ENCODE measurements at places on chromosomes 3 and 15. TPM values are rescaled to one million over a fixed set of nuclear protein-coding genes. Genes with fewer than 3 reads are reported as not detected.
A peak's percentile ranks its signal among the peaks of the same experiment; 100 is the strongest.

DNA sequence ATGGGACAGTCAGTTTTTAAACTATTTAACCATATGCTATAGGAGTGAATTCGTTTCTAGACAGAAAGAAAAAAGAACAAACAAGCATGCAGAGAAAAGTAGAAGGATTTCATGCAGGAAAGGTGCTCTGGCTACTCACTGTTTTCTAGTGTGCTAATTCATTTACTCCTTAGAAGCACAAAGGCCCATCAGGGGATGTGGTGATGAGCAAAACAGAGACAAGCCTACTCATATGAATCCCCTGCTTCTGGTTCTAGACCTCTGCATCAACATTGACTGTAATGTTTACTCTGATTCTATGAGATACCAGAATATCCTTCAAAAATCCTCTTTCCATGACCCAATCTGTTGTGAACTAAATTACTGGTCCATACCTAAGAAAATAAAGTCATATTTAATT, 801.9 kb downstream of the PLOD2 start:
- DNase-seq: no peak

- no peak for DNase-seq
These were observed 262.1 kb upstream of the SATB1 start for GRCh38 chr3:18687286-18687685.

GRCh38 chr3:34305266-34305665, 506.8 kb downstream of the PDCD6IP start:
- DNase-seq: no peak

- no peak for DNase-seq
These were observed 471.1 kb downstream of the SHQ1 start for GRCh38 chr3:72376956-72377710.

GRCh38 chr3:53023072-53023823, 22.6 kb downstream of the SFMBT1 start:
- no peak for DNase-seq

DNA sequence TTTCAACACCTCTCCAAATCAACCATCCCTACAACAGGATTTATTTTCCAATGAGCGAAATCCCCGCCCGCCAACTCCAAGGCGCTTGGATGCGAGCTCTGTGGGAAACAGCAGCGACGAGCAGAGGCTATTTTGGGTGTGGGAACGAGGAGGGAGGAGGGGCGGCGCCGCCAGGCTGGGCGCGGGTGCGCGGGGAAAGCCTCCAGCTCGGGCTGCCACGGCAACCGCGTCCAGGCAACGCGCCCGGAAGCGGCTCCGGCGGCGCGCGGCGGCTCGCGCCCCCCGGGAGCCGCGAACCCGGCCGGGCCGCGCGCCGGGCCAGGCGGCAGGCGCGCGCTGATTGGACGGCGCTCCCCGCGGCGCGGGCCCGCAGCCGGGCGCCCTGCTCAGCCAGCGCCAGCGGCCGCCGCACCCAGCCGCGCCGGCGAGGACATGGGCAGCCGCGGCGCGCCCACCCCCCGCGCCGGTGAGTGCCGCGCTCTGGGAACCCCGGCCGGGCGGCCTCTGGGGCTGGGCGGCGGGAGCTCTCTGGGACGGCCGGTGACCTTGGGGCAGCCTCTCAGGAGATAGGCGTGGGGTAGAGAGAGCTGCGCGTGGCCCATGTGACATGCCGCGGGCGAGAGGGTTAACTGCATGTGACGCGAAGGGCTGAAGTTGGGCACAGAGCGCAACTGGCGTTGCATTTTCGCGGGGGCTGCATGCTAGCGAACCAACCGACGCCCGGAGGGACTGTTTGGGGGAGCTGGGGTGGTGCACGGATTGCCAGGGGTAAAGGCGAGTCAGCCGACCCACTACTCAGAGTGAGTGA, at the start of gene FAM81A:
Gene FAM81A, plus strand, starts transcription at position 370 of the 808 bp plus-strand sequence. CDS start 20,441 bp downstream, outside the sequence.
- DNase-seq: no peak

- no peak for DNase-seq
These were observed 25.6 kb downstream of the IQCH start for GRCh38 chr15:67280217-67280616.

- peak; percentile 25 for DNase-seq
These were observed 19.6 kb upstream of the MOBP start for GRCh38 chr3:39447637-39448483.

DNA sequence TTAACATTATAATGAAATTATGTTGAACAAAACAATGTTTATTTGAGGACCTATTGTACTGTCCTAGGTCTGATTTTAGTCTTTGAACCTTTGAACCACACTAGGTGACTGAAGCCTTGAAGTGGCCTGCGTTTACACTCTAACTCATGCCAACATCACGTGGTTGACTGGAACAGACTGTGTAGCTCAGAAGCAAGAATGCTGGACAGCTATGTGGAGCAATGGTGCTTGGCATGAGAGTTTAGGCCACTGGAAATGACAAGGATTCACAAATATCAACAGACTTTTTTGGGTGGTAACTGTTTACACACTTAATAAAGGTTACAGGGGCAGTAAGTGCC, 391.5 kb downstream of the RAP2B start:
- no peak for DNase-seq

DNA sequence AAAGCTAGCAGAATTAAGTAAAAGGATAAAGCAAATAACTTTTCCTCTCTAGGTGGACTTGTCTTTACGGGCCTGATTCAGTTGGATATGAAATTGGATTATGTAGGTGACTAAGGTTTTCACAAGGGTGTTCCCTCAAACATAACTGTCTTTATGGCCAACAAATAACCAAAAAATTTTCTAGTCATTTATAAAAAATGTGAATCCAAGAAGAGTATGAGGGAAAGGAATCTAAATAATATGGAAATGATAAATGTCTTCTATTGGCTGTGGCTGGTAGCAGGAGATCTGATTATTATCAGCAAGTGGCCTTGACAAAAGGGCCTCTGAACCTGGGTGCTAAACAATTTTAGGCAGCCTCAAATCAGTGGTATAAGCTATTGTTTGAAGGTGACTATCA, 594.0 kb upstream of the UBE2E2 start:
- no peak for DNase-seq

DNA sequence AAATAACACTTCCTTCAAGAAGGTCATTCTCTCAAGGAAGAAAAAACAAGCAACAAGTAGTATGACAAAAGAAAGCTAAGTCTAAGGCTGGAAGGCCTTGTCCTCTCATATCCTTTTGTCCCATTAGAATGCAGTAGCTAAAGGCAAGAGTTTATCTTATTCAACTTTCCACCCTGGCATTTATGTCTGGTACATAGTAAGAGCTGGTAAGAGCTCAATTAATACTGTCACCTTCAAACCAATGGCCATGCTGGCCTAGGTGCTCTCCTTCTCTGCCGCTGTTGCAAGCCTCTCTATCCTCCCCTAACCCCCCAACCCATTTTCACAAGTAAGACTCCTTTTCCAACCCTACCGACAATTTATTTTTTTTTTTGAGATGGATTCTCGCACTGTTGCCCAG, 81.9 kb downstream of the LRRFIP2 start:
- DNase-seq: no peak

- DNase-seq: peak; percentile 39
These were observed 104.9 kb upstream of the ASB14 start for GRCh38 chr3:57397175-57398026.

GRCh38 chr3:48137425-48137999, 50.7 kb downstream of the CDC25A start:
- DNase-seq: no peak

Gene C2CD4B
- polyA plus RNA-seq: not detected

Gene GHRL
- 1.2 TPM for polyA plus RNA-seq

Gene XCR1
- polyA plus RNA-seq: not detected
